ENCODE measurements at places on chromosomes 1 and 21.
A peak's percentile ranks its signal among the peaks of the same experiment; 100 is the strongest.

DNA sequence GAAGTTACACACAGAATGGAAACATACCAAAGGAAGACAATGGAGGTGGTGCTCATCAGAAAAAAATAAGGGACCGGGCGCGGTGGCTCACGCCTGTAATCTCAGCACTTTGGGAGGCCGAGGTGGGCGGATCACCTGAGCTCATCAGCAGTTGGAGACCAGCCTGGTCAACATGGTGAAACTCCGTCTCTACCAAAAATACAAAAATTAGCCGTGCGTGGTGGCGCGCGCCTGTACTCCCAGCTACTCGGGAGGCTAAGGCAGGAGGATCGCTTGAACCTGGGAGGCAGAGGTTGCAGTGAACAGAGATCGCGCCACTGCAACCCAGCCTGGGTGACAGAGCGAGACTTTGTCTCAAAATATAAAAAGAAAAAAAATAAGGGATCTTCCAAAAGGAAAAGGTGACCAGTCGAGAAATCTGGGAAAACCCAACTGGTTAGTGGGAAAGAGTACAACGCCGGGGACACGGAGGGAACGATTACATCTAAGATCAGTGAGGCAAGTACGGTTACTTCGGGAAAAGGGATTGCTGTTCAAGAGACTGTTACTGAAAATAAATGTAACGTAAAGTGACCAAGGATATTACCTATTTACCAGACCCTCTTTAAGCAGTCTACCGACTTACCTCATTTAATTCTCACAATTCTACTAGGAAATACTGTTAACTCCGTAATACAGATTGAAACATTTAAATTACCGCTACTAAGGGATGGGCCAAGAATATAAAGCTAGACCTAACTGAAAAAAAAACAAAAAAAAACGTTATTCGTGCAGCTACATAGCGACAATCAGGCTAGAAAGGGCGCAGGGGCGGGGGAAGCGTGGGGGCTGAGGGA is 822 bp downstream of the CCT3 start:
- peak; percentile 16 for DNase-seq

- no peak for DNase-seq
Observed at GRCh38 chr1:169696273-169697100, 14.9 kb downstream of the SELL start.

DNA sequence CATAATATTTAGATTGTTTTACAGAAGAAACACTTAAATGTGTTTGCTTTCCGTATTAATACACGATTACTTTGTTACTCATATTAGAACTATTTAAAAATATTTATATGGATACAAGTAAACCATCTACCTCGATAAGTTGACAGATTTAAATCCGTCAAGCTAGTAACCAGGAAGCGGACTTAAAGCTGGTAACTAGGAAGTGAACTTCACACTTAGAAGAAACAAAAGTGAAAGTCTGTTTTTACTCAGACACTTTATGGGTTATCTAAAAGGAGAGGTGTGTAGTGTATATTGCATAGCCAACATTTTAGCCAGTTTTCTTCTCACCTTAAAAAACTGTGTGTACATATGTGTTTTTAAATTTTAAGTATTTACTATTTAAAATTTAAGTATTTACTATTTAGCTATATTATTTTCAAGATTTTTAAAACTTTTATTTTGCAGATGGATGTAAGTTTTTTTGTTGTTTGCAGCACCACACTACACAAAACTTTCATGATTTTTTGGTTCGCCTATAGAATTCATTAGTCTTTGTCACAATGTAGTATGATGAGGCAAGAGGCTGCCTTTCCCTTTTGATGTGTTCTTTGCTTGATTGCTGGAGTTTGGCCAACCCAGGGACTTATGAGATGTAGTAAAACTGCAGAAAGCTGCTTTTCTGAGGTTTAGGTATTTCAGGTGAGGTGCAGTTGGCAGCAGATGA is 2.7 kb downstream of the USP25 start:
- peak; percentile 82 for DNase-seq

GRCh38 chr1:31663622-31664452 is 19.2 kb upstream of the PEF1 start:
- peak; percentile 67 for DNase-seq

DNA sequence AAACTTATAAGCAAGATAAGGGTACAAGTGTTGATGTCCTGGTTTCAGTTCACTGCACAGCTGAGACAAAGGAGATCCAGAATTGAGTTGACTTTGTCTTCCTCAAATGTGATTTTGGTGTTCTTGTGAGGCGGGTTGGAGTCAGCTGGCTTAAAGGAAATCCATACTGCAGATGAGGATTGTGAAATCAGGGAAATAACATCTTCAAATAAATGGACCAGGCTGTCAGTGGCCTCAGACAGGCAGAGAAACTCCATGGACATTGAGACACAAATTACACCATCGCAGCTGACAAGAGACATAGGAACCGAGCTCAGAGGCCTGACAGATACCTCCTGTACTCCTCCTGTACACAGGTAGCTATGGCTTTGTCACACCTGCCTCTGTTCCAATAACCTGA is 27.0 kb upstream of the REG4 start:
- no peak for DNase-seq

DNA sequence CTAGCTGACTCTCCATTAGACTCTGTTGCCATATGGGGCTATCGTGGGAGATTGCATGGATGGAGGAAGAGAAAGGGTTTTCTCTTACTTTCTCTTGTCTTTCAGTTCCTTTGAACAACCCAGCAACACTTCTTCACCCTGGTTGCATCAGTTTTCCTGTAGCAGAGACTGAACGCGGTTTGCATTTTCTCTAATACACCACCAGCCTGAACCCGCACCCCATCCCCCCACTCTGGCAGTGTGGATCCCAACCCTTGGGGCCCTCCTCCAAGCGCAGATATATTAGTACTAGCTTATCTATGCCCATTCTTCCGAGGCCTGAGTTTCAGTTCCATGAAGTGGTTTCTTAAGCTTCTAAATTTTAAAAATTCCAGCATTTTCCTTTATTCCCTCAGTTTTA is 12.6 kb downstream of the DR1 start:
- DNase-seq: no peak

DNA sequence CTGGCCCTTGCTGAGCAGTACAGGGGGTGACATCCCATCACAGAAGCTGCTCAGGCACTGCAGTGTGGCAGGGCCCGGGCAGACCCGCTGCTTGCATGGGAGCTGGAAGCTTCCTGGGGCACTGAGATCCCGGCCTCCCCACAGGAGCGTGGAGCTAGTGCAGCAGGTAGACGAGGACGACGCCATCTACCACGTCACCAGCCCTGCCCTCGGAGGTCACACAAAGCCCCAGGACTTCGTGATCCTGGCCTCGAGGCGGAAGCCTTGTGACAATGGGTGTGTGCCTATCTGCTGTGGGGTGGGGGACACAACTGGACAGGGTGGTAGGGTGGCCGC is 16.4 kb downstream of the FAM151A start:
- DNase-seq: no peak

GRCh38 chr1:113207457-113207856 is 134.5 kb downstream of the LRIG2 start:
- no peak for DNase-seq

All from natural killer cell (primary cell).